MM.1S (cell line): ENCODE measurements at places on chromosomes 13 and 19.

DNA sequence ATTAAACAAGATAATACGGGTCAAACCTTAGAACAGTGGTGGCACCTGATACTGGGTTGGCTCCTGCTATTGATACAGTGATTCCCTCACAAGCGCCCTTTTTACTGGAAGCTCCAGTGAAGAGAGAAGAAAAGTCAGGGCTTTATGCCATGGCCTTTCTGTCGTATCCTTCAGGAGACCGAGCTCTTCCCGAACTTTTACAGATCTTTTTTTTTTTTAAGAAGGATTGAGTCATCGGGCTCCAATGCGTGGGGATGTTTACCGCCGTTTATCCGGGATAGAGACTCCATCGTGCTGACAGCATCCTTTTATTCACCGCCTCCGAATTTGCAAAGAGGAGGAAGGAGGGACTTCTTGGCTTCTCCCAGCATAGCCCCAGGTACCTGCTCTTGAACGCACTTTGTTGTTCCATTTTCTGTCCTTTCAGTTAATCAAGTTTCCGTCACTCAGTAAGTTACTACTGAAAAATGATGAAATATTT lies 574 bp downstream of the ZNF227 start:
- DNase-seq = peak; percentile 15

DNA sequence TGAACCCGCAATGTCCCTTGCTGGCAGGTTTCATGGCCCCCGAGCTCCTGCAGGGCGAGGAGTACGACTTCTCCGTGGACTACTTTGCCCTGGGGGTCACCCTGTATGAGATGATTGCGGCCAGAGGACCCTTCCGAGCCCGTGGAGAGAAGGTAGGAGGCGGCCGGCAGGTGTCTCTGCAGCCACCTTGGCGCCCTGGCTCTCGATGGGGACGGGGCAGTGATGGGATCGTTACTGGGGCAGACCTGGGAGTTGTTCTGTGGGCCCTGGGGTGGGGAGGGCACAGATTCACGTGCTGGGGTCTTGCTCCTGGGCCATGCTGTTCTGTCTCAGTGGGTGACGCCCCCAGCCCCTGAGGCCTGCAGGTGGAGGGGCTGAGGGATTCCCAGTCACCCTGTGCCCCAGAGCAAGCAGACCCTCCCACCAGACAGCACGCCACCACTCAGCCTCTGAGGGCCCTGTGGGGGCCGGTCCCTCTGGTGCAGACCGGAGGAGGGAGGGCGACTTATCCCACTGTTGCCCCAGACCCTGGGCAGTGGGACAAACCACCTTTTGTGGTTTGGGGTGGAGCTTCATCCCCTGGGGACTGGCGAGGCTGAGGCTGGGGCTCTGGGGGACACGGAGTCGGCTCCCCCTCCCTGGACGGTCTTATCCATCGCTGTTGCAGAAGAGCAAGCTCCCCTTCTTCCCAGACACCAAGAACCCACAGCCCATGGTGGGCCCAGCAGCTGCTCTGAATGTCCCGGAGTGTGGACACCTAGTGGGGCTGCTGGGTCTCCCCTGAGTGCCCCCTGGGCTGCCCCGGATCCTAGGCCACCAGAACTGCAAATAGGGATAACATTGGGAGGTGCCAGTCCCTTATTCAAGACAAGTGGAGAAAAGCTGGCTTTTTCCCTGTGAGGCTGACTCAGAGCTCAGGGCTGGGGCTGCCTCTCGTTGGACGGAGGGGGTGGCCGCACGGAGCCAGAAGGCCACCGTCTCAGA lies 27.5 kb upstream of the TMEM255B start:
- no peak for DNase-seq

- DNase-seq = no peak
Observed at GRCh38 chr19:52520013-52520412, 7.5 kb upstream of the ZNF808 start.

- no peak for DNase-seq
Observed at GRCh38 chr13:40024204-40024966, 368.9 kb downstream of the COG6 start.

- DNase-seq = no peak
Observed at GRCh38 chr19:31979949-31980670, 365.3 kb upstream of the ZNF507 start.

DNA sequence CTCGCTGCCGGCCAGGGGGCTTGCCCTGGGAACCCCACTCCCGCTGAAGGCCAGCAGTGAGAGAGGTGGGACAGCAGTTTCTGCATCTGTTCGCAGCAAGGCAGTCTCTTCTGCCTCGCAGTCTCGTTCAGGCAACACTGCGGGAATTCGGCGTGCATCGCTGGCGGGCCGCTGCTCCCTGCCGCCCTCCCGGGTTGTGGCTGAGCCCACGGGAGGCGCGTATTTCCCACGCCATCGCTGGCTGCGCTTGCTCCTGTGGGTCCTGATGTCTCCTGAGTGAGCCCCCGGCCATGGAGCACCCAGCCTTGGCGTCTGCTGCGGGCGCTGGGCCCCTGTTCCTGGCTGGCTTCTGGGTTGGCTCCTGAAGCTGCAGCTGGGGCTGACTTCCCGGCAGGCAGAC lies 227.9 kb downstream of the TEX29 start:
- DNase-seq = no peak

GRCh38 chr19:53101518-53101917 lies 1.7 kb downstream of the ZNF160 start:
- no peak for DNase-seq
